Activated naive CD8-positive, alpha-beta T cell treated with anti-CD3 and anti-CD28 coated beads, Interleukin-2, amount 10 ng/mL, durations not matched to agents 7 days and 5 days (primary cell): ENCODE measurements at places on chromosomes 4 and X.

DNA sequence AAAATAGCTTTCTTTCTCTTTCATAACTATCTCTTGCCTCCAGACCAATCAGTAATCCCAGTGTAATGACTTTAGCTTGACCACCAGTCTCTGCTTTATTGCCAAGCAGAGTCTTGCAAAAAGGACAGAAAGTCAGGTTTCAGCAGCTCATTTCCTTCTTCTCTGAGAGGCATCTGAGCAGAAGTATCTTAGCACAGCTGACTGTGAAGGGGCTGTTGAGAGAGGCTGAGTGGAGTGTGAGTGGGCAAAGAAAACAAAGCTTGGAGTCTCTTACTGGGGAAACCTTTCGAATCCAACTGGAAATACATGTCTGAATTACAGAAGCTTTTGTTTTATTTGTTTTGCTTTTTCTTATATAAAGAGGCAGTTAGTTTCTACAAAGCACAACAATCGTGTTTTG lies 170.3 kb upstream of the IGFBP7 start:
- no peak for DNase-seq

- no peak for DNase-seq
These were observed 379.1 kb upstream of the TEX13C start for GRCh38 chrX:124940531-124940930.

DNA sequence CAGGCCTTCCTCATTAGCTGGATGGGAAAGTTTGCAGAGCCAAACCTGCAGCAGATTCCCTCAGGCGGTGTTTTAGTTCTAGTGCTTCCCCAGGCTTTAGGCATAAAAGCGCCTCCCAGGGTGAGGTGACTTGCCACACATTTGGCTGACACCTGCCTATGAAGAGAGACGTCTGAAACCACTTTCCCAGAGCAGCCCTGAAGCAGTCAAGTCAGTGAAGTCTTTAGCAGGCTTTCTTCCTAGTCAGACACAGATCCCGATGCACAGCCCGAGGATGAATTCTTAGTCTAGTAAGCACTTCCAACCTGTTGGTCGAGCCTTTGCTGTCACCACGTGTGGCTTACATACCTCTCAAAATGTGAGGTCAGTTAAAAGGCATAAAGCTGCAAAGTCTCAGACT lies 484.1 kb downstream of the SMARCA1 start:
- DNase-seq = no peak

DNA sequence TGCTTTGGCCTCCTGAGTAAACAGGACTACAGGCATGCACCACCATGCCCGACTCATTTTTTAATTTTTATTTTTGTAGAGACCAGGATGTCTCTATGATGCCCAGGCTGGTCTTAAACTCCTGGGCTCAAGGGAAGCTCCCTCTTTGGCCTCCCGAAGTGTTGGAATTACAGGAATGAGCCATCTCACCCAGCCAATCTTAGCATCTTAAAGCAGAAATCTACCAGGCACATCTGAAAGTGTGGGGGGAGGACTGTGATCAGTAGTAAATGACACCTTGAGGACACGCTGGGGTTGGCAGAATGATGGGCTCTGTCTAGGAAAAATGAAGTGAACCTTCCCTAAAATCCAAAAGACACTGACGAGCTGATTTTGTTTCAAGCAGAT lies 149.2 kb downstream of the SPATA18 start:
- DNase-seq = no peak

DNA sequence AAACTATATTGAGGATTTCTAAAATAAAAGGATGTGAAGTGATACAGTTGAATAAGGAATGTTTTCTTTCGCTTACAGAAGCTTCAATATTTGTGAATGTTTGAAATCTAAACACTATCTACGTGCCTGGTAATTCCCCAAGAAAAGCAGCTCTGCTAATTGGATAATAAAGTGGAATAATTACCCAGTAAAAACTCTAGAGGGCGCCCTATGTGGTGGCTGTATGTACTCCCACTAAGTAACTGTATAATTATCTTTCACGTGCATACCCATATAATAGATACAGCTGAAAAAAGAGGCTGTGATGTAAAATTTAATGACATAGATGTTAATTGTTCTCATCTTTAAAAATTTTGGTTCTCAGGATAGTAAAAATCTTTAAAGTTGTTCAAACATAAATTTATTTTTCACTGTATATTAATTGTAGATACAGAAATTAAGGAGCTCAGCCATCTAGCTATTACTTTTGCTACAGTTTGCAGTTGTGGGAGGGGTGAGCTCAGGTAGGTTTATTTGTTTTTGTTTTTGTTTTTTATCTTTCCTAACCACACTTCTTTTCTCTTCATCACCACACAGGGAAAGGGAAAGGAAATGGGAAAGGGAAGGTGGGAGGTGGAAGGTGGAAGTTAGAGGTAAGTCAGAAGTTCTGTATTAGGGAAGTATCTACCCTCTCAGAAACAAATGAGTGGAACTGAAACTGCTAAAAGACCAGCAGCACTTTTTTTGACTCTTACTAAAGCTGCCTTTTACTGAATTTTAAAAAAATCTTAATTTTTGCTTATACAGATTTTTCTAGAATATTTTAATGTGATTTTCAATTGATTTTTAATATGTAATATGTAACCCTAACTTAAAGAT lies 151.7 kb upstream of the RPS6KA6 start:
- no peak for DNase-seq

DNA sequence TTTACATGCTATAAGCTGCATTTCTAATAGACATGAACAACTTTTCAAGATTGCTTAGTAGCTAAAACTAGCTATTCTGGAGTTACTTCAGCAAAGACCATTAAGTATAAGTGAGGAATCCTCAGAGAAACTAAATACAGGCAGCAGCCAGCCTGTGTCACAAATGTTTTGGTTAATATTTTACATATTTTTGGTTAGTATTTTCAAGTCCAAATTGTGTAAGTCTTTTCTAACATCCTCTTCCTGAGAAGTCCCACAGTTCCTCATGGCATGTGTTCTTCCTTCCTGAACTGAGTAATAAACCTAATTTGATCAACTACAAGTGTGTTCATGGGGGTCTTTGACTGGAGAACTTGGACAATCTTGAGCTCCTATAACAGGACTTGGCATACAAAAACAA lies 42.4 kb upstream of the MCF2 start:
- no peak for DNase-seq

GRCh38 chr4:143109376-143109775 lies 75.3 kb upstream of the USP38 start:
- DNase-seq = no peak

- DNase-seq = no peak
These were observed 592.4 kb downstream of the ACTRT1 start for GRCh38 chrX:127459790-127460189.

GRCh38 chr4:153117554-153117953 lies 86.7 kb upstream of the TRIM2 start:
- no peak for DNase-seq

DNA sequence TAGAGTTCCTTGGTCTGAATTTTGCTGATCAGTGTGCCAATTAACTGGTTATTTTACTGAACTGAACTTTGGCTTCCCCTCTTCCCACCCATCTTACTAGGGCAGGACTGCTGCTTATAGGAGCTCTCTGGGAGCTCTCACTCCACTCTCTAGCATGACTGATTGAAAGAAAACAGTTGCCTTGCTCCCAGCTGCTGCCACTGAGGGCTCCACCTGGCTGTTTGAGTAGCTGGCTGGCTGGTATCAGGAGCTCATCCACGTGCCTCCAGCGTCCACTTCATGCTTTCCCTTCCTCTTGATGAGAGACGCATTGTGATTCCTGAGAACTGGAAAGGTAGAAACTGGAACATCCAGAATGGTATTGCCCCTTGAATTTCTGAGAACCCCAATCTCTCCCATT lies 73.0 kb upstream of the KLHL13 start:
- DNase-seq = no peak

- no peak for DNase-seq
These were observed 14.9 kb downstream of the ARHGAP36 start for GRCh38 chrX:131072871-131073571.

GRCh38 chrX:40444798-40445496 lies 135.8 kb upstream of the ATP6AP2 start:
- no peak for DNase-seq
